Cerebellar cortex (tissue), 1 donor: ENCODE measurements at places on chromosomes 7 and 10.

- DNase-seq = no peak
Observed at GRCh38 chr10:77844713-77845445, 81.7 kb downstream of the DLG5 start.

DNA sequence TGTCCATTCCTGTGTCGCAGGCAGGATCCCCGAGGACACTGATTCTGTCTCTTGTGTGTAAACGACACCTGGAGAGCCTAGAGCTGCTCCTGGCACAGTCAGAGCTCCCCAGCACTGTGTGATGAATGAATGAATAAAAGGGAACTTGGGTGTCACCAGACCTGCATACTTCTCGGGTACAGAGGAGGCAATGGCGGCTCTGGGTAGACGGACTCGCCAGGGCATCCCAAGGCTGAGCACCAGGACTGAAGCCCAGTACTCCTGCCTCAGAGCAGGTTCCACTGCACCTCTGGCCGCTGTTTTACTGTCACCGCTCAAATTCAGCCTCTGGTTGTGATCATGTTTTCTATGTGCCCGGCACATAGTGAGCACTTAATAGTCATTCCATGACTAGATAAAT is 255.8 kb downstream of the GLRX3 start:
- DNase-seq = no peak

DNA sequence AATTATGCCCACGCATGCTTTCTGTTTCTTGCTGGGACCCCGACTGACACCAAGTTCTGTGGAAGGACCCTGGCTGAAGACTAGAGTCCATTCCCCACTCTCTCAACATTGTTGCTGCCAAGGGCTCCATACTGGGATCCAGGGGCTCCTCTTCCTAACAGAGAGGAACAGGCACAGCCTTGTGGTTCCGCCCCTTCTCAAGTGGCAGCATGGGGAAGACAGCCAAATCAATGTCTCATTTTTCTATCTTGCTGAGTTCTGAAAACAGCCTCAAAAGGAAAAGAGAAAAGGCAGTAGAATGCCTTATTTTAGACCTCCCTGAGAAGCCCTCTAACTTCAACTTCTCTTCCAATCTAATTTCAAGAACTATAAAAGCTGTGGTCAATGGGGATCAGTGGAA is 23.7 kb upstream of the LAMB1 start:
- DNase-seq = no peak

GRCh38 chr7:134623193-134623592 is 23.5 kb upstream of the BPGM start:
- DNase-seq = no peak

DNA sequence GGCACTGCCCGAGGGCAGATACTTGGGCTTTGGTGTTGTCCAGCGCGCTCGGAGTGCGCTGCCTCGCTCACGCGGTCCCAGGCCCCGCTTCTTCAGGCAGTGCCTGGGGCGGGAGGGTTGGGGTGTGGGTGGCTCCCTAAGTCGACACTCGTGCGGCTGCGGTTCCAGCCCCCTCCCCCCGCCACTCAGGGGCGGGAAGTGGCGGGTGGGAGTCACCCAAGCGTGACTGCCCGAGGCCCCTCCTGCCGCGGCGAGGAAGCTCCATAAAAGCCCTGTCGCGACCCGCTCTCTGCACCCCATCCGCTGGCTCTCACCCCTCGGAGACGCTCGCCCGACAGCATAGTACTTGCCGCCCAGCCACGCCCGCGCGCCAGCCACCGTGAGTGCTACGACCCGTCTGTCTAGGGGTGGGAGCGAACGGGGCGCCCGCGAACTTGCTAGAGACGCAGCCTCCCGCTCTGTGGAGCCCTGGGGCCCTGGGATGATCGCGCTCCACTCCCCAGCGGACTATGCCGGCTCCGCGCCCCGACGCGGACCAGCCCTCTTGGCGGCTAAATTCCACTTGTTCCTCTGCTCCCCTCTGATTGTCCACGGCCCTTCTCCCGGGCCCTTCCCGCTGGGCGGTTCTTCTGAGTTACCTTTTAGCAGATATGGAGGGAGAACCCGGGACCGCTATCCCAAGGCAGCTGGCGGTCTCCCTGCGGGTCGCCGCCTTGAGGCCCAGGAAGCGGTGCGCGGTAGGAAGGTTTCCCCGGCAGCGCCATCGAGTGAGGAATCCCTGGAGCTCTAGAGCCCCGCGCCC is at the start of gene NPY:
Gene NPY, plus strand, starts transcription at position 294 of the 802 bp plus-strand sequence. CDS start 1,051 bp downstream, outside the sequence.
- no peak for DNase-seq

GRCh38 chr10:26593896-26594295 is 103.6 kb upstream of the PDSS1 start:
- DNase-seq = no peak

GRCh38 chr10:118330295-118331076 is 11.6 kb downstream of the FAM204A start:
- no peak for DNase-seq

DNA sequence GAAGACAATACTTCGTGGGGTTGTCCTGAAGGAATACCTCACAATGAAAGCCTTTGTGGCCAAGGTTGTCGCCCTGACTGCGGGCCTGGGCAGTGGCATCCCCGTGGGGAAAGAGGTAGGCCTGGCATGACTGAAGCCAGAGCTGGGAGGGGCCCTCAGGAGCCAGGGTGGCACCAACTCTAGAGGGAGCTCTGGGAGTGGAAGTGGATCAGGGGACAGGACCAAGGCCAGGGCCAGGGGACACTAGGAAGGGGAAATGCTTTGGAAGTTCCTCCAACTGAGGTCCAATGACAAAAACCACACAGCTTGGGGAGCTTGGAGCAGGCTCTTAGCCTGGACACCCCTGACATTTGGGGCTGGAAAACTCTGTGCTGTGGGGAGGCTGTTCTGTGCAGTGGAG is 5.8 kb downstream of the CLCN1 start:
- no peak for DNase-seq

DNA sequence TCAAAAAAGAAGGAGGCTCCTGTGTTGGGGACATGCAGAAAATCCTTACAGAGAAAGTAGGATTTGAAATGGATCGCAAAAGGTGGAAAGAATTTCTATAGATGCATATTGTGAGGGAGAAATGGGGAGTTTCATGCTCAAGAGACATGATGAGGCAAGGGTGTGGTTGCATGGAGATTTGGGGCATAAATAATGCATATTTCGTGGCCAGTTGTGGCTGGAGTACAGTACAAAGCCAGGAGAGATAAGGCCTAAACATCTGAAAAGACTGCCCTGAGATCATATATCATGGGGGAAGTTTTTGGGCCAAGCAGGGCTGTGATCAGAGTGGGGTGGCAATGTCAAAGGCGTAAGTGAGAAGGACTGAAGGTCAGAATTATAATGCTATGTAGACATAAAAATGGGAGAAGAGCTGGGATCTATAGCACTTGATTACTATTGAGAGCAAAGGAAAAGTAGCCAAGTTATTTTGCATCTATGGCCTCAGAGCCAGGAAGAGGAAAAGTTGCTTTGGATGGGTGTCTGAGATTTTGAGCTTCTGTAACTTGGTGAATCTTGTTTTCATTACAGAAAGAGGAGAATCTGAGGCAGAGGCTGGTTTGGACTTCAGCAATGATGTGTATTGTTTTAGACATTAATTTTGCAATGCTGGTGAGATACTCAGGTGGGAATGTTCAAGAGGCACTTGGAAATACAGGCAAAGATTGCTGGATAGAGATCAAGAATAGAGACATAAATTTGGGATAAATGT is 166.6 kb downstream of the INHBA start:
- no peak for DNase-seq

GRCh38 chr7:131325179-131325840 is 2.4 kb upstream of the MKLN1 start:
- DNase-seq = no peak

GRCh38 chr10:93515071-93516005 is 18.9 kb downstream of the CEP55 start:
- no peak for DNase-seq

DNA sequence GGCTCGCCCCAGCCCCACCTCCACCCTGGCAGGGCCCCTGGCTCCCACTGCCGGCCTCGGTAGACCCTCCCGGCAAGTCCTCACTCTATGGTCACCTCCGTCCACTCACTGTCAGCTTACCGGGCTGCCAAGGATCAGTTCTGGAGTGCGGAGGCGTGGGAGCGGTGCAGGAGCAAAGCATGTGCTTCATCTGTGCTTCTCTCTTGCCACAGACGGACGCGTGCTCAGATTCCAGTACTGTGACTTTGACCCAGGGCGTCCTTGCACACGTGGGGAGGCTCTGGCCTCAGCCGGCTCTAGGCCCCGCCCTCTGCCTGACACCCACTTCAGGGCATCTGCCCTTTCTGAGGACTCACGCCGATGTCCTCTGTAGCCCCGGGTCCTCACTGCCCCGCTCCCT is 547.5 kb upstream of the FOXK1 start:
- DNase-seq = no peak

- DNase-seq = peak; percentile 29
Observed at GRCh38 chr10:93837822-93838221, 56.0 kb upstream of the SLC35G1 start.

GRCh38 chr10:71608819-71609768 is 110.5 kb downstream of the C10orf105 start:
- DNase-seq = peak; percentile 87

- no peak for DNase-seq
Observed at GRCh38 chr10:88115407-88115806, 252.0 kb downstream of the PTEN start.

GRCh38 chr10:118570591-118570990 is 24.9 kb downstream of the PRLHR start:
- DNase-seq = no peak
